Activated gamma-delta T cell (primary cell): ENCODE measurements at places on chromosomes 1 and 21.

DNA sequence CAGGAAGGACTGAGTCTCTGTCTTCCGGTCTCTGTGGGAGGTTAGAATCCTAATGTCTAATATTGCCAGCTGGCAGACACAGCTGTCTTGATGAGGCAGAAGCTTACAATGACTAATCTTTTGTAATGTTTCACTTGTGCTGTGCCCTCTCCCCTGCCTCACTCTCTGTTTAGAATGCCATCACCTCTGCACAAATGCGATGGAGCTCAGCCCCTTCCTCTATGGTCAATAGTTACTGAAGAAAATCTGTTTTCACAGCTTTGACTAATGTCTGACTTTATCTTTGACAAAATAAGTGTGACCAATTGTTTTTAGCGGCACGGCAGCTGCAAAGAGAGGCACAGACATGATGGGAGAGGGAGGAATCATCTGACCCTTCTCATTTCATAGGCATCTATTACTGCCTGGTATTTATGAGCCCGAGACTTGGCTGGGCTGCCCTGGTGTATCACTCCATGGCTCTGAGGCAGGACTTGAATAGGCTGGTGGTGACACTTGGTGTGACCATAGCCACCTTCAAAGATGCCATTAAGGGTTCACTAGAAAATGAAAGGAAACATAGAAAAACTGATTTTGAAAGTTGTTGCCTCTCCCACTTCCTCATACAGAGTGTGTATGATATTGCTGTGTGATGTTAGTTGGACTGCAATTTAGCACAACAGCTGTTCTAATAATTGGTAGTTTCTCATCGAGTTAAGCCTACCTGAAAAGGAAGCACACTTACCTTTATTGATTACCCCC is 163.2 kb upstream of the NBPF11 start:
- no peak for DNase-seq

GRCh38 chr1:162144853-162145252 is 75.4 kb downstream of the NOS1AP start:
- DNase-seq, result no peak

GRCh38 chr1:172121081-172121717 is 279.9 kb downstream of the DNM3 start:
- no peak for DNase-seq

- no peak for DNase-seq
Measured at GRCh38 chr21:28811860-28812259, 180.8 kb downstream of the LTN1 start.

DNA sequence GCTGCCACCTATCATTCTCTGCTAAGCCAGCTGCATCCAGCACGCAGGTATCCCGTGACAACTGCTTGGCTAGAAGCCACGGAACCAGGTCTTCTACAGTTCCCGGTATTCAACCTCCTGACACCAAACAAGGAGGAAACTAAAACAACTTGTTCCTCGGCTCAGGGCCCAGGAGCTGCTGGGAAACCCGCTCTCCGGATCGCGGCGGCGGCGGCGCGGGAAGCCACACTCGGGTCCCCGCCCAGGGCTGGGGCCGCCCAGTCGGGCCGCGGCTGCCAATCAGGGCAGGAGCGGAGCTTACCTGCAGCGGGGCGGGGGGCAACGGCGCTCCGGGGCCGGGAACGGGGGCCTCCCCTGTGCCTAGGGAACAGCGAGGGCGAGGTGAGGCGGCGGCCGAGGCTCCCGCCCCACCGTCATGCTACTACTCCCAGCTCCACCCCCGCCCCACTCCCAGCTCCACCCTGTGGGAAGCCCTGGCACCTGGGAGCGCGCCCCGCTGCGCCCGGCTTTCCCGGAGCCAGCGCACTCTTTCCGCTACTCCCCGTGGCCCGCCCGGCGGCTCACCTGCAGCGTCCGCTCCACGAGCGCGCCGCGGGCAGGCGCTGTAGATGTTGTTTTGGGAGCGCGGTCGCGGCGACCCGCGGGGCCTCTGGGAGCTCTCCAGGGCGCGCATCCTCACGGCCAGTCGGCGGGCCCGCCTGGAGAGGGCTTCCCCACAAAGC is 12.1 kb downstream of the IL24 start:
- DNase-seq, result no peak

DNA sequence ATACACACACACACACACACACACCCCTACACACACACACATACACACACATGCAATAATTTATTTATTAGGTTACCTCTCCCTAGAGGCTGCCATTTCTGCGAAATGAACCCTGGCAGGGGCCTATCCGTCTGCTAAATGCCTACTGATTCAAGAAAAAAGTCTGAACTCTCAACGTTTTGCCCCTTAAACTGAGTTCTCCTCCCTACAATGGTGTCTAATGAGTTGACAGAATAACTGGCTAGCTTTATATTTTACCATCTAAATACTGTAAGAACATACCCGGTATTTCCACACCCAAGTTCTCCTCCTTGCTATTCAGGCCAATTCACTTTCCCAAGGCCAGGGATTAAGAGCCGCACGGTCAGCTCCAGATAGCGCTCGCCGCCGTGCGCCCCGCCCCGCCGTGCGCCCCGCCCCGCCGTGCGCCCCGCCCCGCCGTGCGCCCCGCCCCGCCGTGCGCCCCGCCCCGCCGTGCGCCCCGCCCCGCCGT is 339 bp upstream of the RNPC3 start:
- DNase-seq, result no peak

DNA sequence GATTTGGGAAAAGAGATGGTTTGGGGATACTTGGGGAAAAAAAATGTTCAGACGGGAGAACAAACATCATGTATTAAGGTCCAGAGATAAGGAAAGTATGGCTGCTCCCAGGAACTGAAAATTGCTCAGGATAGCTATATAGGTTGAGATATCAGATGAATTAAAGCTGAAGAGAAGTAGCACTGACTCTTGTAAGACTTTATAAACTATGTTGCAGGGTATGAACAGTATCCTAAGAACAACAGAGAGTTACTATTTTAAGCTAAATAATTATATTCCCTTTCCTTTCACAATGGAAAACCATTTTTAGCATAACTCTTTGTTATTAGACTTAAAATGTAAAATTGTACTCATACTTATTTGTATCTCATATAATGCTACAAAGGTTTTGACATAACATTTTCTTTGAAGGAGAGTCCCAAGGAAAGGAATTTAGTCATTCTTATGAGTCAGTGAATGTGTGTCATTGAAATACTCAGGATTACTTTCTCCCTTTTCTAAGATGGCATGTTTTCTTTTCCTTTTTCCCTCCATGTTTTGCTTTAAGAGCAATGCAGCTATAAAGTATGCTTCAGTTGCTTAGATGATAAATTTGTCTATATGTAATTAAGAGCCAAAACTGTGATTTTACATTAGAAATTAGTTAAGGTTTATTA is 139.4 kb upstream of the KIAA1614 start:
- no peak for DNase-seq

DNA sequence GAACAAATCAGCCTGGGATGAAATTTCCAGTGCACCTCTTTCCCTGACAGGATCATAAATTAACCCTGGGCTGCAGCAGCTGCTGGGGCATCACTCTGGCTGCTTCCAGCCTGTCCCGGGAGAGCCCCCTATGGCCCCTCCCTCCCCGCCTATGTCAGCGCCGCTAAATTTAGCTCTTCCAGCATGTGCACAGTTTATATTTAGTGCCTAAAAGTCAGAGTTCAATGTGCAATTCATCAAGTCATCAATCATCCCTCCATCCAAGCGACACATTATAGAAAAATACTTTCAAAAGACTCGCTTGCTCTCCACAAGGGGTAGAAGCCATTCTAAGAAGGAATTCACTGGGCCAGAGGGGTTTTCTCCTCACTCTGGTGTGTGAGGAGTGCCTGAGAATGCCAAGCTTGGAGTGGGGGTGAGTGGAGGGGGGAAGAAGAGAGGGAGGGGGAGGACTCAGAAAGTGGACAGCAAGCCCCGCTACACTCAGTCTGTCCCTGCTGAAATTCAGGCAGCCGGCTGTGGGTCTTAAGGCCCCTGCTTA is 37.4 kb downstream of the XCL1 start:
- no peak for DNase-seq

- no peak for DNase-seq
Measured at GRCh38 chr1:57637155-57637554, 213.3 kb upstream of the DAB1 start.

- no peak for DNase-seq
Measured at GRCh38 chr1:7301664-7301981, 469.5 kb upstream of the VAMP3 start.

DNA sequence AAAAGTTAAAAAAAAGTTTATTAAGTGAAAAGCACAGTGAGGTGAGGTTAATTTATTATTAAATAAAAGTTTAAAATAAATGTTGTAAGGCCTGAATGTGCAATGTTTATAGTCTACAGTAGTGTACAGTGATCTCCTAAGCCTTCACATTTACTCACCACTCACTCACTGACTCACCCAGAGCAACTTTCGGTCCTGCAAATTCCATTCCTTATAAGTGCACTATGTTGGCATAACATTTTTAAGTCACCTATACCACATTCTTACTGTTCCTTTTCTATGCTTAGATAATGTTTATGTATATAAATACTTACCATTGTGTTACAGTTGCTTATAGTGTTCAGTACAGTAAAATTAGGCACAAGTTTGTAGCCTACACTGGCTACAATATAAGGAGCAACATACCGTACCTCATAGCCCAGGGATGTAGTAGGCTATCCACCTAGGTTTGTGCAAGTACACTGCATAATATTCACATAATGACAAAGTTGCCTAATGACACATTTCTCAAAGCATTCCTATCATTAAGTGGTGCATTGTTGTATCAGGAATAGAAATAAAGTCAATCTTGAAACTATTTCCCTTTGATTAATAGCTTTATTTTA is 426.5 kb upstream of the BRINP3 start:
- no peak for DNase-seq

DNA sequence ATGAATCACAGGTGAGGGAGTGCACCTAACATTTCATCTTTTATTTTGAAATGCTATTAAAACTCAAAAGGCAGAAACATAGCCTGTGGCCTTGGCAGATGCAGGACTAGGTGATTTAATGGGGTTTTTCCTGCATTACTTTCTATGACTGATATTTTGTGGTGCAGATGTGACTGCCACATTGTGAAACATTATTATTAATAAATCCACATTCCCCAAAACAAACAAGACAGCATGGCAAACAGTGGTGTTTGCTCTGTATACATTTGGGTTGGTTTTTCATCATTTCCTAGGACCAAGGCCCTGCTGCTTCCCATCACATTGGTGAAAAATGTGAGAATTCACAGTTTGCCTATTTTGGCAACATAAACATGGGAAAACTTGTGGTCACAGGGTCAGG is 247.6 kb upstream of the SGIP1 start:
- no peak for DNase-seq

DNA sequence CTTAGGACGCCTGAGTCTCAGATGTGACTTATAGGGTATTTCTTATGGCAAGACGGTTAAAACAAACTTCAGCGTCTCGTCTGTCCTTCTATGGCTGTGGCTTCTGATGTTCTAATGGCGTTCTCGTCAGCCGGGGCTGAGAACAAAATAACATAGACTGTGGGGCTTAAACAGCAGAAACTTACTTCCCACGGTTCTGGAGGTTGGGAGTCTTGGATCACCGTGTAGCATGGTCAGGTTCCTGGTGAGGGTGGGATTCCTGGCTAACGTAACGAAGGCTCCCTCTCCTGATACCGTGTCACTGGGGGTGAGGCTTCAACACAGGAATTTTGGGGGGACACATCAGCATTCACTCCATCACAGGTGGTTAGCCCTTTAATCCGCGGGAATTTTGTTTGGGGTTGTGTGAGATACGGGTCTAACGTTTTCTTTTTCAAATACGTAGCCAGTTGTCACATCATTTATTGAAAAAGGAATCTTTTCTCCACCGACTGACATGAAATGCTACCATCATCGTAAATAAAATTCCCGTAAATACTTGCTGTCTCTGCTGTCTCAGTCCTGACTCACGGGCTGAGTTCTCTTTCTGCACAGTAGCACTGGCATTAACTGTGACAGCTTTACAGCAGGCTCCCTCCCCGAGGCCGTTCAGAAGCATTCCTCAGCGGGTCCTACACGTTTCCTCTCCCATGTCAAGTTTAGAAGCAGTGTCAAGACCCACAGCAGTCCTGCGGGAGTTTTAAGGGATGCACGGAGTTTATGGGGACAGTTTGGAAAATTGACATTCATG is 8.1 kb upstream of the POFUT2 start:
- DNase-seq, result no peak

DNA sequence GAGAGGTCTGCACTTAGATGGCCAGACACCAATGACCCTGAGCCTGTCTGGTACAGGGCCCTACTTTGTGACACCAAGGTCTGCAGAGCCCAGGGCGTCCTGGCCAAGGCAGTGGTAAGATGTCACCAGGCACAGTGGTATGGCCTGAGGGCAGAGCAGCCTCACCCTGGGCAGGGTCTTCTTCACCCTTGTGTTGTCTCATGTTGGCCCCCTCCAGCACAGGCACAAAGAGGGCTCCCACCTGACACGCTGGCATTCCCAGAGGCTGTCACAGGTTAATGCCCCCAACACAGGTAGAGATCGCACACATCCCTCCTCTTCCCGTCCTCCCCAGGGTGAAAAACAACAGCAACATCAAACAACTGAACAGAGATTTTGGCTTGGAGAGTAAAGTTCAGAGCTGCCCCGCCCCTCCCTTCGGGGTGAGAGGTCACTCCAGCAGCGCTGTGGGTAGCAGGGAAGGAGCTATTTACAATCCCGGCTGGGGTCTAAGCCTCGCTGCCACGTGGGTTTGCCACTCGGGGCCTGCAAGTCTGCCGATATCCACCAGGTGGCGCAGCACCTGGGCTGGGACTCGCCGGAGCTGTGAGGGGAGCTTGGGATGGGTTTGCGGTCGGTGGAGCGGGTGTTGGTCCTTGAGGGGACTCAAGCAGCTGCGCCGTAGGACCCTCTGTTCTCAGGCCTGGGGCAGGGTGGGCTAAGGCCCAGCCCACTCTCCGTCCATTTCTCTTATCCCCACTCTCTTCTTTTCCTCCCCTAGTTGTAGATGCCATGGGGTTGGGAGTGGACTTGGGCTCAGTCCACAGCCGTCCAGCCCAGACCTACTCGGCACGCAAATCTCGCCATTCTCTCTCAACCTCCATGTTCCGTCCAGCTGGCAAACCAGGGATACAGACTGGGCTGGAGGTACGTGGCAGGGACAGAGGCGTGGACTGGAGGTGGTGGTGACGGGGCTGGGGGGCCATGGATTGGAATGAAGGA is 12.7 kb downstream of the EFNA3 start:
- peak; percentile 50 for DNase-seq

GRCh38 chr1:114671011-114671938 is 1.4 kb upstream of the DENND2C start:
- no peak for DNase-seq

DNA sequence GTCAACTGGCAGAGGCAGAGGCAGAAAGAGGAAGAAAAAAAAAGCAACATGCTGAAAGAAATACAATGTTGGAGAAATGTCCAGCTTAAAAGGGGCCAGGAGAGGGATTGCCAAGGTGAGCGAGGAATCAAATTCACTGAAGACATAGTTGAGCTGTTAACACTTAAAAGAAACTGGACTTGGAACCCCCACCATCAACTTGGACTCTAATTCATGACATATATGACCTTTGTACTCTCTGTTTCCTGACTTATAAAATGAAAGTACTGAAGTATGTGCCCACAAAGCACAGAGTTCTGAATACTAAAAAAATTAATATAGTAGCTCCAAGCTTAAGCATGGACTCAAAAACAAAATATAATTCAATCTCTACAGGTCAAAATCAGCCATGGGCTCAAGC is 16.1 kb downstream of the PRR9 start:
- no peak for DNase-seq

- no peak for DNase-seq
Measured at GRCh38 chr21:42981862-42982261, 7.5 kb downstream of the PKNOX1 start.

- DNase-seq, result no peak
Measured at GRCh38 chr1:3052501-3052900, 16.5 kb upstream of the PRDM16 start.
